ENCODE measurements at places on chromosomes 7 and 10. TPM values are rescaled to one million over a fixed set of nuclear protein-coding genes. Genes with fewer than 3 reads are reported as not detected.

The INMT gene
- total RNA-seq, result 1.8 TPM

GRCh38 chr7:42856605-42856987, 55.3 kb downstream of the C7orf25 start:
- DNase-seq, result no peak

GRCh38 chr10:86500846-86501245, 20.7 kb downstream of the WAPL start:
- no peak for DNase-seq

The ZNF425 gene
- not detected for total RNA-seq

The C10orf105 gene
- total RNA-seq, result not detected

- DNase-seq, result peak; percentile 70
These were observed 5.2 kb upstream of the HOXA2 start for GRCh38 chr7:27107391-27108381.

The NT5C3A gene
- total RNA-seq, result 9.9 TPM

GRCh38 chr10:128084364-128084763, 41.9 kb downstream of the MKI67 start:
- DNase-seq, result no peak

DNA sequence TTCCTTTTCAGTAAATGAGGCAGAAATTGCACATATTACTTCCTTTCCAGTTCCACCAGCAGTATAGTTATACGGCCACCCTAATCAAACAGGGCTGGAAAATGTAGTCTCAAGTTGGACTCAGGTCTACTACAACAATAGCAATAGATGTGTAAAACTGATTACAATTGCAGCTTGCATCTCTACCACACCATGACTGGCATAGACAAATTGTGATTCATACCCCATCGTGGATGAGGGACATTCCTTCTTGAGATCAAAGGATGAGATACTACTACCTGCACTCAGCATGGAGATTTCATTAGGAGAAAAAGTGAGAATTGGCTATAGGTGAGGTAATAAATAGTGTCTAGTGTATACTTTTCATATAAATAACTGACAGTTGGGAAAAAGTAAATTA, 1220.8 kb downstream of the TYW1 start:
- DNase-seq, result no peak

DNA sequence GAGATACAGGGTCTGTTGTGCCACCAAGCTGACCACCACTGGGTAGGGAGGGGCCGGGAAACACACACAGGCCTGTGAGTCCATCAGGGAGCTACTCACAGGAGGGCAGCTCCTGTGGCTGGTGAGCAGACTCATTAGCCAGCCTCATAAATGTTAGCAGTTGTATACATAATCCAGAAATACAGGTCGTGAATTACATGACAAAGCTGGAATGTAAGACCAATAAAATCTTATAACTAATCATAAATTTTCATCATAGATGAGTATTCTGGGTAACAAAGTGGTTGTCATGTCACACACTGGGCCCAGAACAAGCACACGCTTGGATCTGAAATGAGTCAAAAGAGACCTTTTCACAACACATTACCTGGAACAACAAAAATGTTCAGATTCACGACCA, 642.6 kb upstream of the AUTS2 start:
- no peak for DNase-seq

The WNT8B gene
- total RNA-seq, result not detected

DNA sequence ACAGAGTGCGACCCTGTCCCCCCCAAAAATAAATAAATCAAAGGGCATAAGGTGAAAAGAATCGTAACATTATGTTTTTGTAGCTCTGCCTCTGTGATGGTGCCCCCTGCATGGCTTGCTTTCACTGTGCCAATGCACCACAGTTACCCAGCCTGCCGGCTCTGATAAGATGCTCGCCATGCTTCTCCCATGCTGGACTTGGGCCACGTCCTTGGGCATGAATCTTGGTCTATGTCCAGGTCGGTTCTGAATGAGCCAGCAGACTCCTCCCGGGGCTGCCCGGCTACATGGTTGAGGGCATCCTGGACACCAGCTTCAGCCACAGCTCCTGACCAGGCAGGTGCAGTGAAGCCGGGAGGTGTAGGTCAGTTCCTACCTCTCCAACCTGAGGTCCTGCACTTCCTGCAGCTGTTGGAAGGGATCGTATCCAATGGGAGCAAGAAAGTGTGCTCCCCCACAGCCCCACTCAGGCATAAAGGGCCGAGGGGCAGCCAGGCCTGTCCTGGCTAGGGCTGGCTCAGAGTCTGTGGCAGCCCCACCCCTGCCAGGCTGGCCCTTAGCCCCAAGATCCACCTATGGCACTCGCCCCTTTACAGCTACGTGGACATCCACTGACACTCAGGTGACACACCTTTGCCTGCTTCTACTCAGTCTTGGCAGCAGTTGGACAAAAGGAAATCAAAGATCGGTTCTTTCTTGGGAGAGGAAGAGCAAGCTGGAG, 34.1 kb downstream of the CHST3 start:
- no peak for DNase-seq

GRCh38 chr7:134246347-134246746, 70.4 kb downstream of the SLC35B4 start:
- no peak for DNase-seq

- no peak for DNase-seq
These were observed 78.8 kb upstream of the ANKRD1 start for GRCh38 chr10:90999512-91000172.

The PRLHR gene
- under 0.01 TPM for total RNA-seq

The SLC12A9 gene
- 25.9 TPM for total RNA-seq

- no peak for DNase-seq
These were observed 170.8 kb upstream of the KLF14 start for GRCh38 chr7:130904792-130905191.

GRCh38 chr10:93261961-93262610, 188.4 kb downstream of the CYP26A1 start:
- no peak for DNase-seq

The OR13A1 gene
- not detected for total RNA-seq

The AKR1C4 gene
- total RNA-seq, result not detected

- DNase-seq, result peak; percentile 4
These were observed 361.7 kb upstream of the ETV1 start for GRCh38 chr7:14351167-14351566.

- DNase-seq, result peak; percentile 42
These were observed 59.5 kb upstream of the PDLIM1 start for GRCh38 chr10:95350219-95350829.

- no peak for DNase-seq
These were observed 1000.7 kb upstream of the LRRN3 start for GRCh38 chr7:110090110-110090820.

The SLC26A3 gene
- not detected for total RNA-seq

- no peak for DNase-seq
These were observed 22.0 kb upstream of the SLC26A4 start for GRCh38 chr7:107638594-107638993.

- peak; percentile 49 for DNase-seq
These were observed 12.5 kb upstream of the COL13A1 start for GRCh38 chr10:69789164-69789576.

GRCh38 chr7:134865001-134865845, 85.8 kb downstream of the CALD1 start:
- peak; percentile 53 for DNase-seq

GRCh38 chr7:127658970-127659630, 7.1 kb downstream of the SND1 start:
- DNase-seq, result no peak

DNA sequence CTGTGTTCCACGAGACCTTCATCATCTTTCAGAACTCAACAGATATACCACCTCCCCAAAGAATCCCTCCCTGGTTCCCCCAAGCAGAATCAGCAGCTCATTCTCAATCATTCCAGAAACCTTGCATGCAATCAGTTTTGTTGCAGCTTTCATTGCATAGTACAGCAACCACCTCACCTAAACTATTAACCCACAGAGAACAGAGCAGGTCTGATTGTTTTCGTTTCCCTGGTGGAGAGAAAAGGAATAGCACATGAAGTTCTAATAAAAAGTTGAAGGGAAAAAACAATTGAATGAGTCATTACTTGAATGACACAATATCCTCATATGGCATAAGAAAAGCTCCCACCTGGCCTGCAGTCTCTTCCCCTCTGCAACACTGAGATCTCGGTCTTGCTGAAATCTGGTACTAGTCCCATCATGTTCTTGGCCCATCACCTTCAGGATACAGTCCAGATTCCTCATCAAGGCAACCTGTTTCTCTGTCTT, 147.1 kb upstream of the GDF10 start:
- no peak for DNase-seq

DNA sequence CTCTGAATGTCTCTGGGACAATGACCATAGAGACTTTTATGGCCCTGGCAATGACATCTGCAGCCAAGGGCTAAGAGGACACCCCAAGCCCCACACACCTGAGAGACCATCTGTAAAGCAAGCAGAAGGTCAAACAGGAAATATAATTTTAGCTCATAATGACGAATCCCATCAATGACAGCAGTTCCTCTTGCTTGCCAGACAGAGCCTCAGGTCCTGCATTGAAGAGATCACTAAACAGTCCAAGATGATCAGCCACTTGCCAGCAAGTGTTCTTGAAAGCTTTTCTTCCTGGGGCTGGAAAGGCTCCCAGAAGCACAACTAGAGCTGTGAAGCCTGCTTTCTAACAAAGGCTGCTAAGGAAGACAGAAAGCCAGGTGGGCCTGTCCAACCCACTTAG, 993.7 kb upstream of the AUTS2 start:
- no peak for DNase-seq

GRCh38 chr10:4310172-4310571, 515.8 kb upstream of the AKR1E2 start:
- no peak for DNase-seq

DNA sequence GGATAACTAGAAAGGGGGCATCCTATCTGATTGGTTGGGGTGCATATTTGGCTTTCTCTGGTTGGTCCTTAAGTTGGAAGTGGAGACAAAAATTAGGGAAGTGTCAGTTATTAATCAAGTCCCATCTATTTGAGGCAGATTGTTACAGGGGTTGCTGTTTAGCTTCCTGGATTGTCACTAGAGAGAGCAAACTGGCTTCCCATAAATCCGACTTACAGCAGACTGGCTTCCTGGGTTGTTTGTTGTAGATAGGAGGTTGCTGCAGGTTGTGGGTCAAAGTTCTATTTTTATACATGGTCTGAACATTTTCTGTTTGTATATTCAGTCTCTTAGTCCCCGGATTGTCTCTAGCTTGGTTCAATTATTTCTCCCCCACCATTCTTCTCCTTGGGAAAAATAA, 106.1 kb upstream of the HABP2 start:
- no peak for DNase-seq

GRCh38 chr7:18473119-18473518, 22.4 kb upstream of the HDAC9 start:
- no peak for DNase-seq

DNA sequence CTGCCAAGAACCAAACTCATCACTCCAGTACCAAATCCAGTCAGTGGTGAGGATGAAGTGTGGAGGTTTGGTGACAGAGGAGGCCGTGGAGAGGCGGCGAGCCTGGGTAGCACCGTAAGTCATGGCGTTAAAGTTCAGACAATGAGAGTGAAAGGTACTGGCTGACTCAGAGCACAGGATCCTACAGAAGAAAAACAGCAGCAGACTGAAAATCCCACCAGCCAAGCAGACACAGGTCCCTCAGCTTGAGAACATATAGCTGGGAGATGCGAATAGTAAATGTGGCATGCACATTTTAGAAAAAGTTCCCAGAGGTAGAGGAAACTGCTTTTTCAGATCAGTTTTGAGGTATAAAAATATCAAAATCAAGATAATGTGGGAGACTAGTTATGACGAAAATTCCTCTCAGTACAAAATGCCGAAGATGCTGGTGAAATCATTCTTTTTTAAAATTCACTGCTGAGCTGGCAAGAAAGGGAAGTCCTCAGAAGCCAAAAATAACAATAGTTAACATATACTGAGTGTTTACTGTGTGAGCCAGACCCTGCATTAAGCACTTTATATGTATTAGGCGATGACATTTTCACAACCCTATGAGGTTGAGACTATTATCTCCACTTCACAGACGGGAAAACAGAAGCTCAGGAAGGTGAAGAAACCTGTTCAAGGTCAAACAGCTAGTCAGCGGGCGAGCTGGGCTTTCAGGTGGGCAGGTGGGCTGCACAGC, 20.9 kb downstream of the PARP12 start:
- no peak for DNase-seq

The BRAT1 gene
- 29.6 TPM for total RNA-seq

GRCh38 chr7:19670806-19671205, 38.0 kb downstream of the POLR1F start:
- DNase-seq, result no peak

DNA sequence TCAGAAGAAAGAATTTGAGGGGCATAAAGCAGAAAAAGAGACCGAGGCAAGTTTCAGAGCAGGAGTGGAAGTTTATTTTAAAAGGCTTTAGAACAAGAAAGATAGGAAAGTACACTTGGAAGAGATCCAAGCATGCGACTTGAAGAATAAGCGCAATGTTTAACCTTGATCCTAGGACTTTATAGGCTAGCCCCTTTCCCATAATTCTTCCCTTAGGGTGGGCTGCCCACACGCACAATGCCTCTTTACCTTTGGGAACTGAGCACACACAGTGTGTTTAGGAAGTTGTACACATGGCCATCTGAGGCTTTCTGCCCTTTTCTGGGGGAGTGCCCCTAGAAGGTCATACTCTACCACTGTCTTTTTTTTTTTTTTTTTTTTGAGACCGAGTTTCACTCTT, 11.2 kb upstream of the GSTO1 start:
- peak; percentile 46 for DNase-seq

DNA sequence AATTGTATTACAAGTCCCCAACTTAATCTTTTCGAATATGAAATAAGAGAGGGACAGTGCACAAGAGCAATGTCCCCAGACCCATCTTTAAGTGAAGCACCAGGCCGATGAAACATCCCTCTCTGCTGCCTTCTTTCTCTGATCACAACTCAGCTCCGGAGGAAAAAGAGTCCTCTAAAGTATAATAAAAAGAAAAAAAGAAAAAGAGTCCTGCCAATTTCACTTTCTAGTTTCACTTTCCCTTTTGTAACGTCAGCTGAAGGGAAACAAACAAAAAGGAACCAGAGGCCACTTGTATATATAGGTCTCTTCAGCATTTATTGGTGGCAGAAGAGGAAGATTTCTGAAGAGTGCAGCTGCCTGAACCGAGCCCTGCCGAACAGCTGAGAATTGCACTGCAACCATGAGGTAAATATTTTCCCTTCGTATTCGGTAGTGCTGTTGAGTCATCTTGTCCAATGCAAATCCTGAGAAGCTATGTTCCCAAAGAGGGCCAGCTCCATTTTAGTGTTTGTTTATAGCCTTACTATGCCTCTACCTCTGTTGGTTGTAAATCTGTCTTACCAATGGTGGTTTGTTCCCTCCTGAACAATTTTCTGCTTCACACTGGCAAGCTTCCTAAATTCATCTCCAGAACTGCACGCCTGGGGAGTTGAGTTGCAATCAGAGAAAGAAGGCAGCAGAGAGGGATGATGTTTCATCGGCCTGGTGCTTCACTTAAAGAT, at the start of gene IFIT2:
Gene IFIT2 (plus strand): TSS at position 326 of the 725 bp plus-strand sequence. CDS start 78 bp downstream, at position 404.
- DNase-seq, result peak; percentile 85

GRCh38 chr10:62534031-62534430, 159.9 kb downstream of the ZNF365 start:
- DNase-seq, result no peak

The ITPRID1 gene
- total RNA-seq, result 0.29 TPM
